ENCODE measurements at places on chromosomes 12 and 14.

GRCh38 chr14:101027291-101027690 lies 123.8 kb upstream of the RTL1 start:
- no peak for DNase-seq

GRCh38 chr12:34292736-34293625 lies 270.7 kb downstream of the ALG10 start:
- DNase-seq: no peak

DNA sequence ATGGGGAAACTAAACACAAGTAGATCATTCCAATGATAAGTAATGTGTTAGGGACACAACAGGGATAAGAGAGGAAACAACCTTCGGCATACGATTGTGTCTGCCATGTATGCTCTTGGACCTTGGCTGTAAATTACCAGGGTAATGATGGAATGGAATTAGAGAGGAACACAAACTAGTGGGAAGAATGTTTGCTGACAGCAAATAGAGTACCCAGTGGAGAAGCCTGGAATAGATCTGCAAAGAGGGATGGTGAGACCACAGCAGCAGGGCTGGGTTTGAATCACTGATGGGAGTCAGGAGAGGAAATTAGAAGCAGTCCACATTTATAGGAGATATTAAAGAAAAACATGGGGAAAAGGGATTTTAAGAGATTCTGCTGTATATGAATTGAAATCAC lies 172.8 kb downstream of the LRIG3 start:
- DNase-seq: no peak

DNA sequence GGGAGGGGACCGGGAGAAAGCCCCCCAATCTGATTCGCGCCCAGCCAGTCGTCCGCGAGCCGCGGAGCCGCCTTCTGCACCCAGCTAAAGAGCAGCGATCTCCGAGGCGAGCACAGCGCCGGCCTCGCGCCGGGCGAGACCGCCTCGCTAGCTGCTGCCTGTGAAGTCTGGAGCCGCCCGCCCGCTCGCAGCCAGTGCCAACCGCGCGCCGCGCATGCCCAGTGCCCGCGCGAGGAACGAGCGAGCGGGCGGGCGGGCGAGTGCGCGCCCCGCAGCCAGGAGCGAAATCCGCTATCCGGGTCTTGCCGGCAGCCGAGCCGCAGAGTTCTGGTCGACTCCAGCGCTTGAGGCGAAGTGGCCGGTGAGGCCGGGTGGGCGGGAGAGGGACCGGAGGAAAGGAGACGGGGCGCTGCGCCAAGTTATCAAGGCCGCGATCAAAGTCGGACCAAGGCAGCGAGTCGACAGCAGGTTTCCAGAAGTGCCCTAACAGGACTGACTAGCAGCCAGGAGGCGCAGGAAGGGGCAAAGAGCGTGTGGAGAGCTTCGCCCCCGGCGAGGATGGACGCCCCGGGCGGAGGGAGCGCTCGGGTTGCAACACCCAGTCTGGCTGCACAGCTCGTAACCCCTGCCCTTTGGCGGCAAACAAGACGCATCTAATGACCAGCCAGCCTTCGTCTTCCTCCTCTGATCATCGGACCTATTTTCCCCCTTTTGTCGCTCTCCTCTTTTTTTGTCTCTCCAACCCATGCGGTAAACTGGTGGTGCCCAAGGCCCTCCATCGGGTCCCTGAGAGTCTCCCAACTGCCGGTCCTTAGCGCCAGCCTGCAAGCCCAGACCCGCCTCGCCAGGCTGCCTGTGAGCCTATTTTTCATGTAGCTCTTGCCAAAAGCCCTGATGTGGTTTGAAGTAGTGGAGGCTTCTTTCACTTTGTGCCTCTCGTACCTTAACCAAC lies at the start of gene EPS8:
TSS of gene EPS8 (minus strand) at position 169 of the 952 bp plus-strand sequence. CDS start 106,437 bp downstream, outside the sequence.
- DNase-seq: peak; percentile 89

GRCh38 chr14:24067133-24068082 lies 4.0 kb upstream of the CPNE6 start:
- peak; percentile 53 for DNase-seq

- no peak for DNase-seq
These were observed 87.1 kb upstream of the ATF1 start for GRCh38 chr12:50676756-50677155.

GRCh38 chr14:61569812-61570548 lies 125.3 kb upstream of the HIF1A start:
- no peak for DNase-seq

- no peak for DNase-seq
These were observed 10.6 kb downstream of the PAPOLA start for GRCh38 chr14:96512602-96513397.

GRCh38 chr12:131941987-131942341 lies 7.8 kb upstream of the EP400 start:
- no peak for DNase-seq

DNA sequence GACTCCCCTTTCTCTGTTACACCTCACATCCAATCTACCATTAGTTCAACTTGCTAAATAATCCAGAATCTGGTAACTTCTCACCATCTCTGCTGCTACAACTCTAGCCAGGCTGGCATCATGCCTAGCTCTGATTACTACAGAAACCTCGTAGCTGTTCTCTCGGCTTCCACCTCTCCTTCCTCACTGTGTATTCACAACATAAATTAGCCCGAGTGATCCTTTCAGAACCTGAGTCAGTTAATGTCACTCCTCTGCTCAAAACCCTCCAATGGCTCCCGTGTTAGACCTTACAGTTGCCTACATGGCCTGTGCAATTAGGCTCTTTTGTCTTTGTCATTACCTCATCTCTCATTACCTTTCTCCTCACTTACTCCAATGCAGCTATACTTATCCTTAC lies 139.4 kb downstream of the PDE3A start:
- DNase-seq: no peak

GRCh38 chr12:46402941-46403718 lies 30.6 kb upstream of the SLC38A2 start:
- no peak for DNase-seq

DNA sequence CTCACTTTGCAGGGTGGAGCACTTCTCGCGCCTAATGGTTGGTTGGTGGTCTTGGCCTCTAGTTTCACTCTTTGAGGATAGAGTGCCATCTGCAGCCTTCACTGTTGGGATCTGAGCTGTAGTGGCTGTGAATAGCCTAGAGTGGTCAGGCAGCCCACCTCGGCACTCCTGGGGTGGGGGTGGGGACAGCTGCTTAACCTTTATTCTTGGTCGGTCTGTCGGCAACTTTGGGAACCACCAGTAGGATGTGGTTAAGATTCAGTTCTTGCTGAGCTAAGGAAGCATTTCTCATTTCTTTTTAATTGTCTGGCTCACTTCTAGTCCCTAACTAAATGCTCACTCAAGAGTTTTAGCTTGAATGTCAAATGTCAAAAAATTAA lies 21.1 kb downstream of the TMBIM6 start:
- no peak for DNase-seq

DNA sequence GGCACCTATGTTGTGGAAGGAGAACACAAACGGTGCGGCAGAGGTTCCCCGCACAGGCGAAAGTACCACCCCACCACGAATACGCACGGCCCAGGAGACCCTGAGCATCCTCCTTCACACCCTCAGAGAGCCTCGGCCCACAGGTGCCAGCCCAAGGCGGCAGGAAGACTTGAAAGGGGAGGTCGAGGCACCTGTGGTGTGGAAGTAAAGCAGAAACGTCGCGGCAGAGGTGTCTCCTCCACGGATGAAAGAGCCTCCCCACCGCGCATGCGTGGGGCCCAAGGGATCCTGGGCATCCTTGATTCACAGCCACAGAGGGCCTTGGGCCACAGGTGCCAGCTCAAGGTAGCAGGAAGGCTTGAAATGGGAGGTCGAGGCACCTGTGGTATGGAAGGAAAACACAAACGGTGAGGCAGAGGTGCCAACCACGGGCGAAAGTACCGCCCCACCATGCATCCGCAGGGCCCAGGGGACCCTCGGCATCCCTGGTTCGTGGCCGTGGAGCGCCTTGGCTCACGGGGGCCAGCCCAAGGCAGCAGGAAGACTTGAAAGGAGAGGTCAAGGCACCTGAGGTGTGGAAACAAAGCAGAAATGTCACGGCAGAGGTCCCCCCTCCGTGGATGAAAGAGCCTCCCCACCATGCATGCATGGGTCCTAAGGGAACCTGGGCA lies 380.1 kb downstream of the ALG10 start:
- no peak for DNase-seq

DNA sequence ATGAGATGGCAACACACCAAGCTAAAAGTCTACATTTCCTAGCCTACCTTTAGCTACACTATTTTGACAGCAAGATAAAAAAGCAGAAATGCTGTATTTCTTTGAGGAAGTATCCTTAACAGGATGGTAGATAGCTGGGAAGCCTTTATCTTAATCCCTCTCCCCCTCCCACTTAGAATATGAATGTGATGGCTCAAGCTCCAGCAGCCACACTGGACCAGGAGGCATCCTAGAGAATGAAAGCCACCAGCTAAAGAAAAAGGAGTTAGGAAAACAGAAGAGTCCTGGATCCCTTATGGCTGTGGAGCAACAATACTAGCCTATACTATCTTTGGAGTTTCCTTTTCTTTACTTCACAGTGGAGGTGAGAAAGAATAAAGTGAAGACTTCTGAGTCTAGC lies 15.1 kb downstream of the NAP1L1 start:
- DNase-seq: no peak

DNA sequence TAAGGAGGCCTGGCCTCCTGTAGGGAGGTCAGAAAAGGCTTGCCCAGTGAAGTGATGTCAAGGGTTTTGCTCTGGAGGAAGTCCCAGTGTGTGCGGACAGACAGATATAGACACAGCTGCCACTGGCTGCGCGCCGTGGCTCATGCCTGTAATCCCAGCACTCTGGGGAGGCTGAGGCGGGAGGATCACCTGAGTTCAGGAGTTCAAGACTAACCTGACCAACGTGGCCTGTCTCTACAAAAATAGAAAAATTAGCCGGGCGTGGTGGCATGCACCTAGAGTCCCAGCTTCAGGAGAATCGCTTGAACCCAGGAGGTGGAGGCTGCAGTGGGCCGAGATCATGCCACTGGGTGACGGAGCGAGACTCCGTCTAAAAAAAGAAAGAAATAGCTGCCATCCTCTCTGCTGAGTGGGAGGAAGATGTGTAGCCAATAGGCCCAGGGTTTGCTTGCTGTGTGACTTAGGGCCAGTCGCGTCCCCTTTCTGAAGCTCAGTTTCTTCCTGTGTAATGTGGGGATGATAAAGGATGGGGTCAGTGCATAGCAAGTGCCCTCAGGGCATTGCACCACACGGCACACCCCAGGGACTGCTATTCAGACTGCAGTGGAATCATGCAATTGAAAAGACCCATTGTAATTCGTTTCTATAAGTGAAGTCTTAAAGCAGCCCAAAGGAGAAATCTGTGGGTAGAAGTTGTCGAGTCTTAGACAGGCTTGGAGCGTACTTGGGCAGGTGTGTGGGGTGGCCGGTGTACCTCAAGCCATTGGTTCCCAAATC lies 18.7 kb upstream of the MLEC start:
- DNase-seq: no peak

DNA sequence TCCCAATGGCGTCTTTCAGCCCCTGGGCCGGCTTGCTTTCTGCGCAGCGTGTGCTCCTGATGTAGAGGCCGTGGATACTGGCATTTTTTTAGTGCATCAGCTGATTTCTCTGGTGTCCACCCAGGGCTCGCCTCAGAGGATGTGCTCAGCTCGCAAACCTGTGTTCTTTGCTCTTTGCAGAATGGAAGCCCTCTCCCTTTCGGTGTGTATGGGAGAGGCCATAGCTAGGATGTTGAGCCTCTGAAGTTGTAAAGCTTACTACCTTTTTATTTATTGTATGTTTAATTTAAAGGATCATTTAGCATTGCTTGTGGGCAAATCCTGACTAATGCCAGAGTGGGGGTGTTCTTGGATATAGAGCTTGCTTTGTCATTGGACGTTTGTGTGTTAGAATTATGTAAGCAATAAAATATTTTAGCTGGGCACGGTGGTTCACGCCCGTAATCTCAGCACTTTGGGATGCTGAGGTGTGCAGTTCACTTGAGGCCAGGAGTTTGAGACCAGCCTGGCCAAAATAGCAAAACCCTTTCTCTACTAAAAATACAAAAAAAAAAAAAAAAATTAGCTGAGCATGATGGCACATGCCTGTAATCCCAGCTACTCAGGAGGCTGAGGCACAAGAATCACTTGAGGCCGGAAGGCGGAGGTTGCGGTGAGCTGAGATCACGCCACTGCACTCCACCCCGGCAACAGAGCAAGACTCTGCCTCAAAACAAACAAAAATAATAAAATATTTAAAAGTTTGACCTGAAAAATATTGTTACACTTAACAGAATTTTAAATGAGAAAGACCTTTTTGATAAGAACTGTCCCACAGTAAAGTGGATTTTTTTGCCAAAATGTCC lies 52.6 kb upstream of the MMP17 start:
- no peak for DNase-seq

- no peak for DNase-seq
These were observed 217.7 kb upstream of the ATXN7L3B start for GRCh38 chr12:74319886-74320285.

- no peak for DNase-seq
These were observed 61.0 kb upstream of the FKBP4 start for GRCh38 chr12:2733493-2734355.

DNA sequence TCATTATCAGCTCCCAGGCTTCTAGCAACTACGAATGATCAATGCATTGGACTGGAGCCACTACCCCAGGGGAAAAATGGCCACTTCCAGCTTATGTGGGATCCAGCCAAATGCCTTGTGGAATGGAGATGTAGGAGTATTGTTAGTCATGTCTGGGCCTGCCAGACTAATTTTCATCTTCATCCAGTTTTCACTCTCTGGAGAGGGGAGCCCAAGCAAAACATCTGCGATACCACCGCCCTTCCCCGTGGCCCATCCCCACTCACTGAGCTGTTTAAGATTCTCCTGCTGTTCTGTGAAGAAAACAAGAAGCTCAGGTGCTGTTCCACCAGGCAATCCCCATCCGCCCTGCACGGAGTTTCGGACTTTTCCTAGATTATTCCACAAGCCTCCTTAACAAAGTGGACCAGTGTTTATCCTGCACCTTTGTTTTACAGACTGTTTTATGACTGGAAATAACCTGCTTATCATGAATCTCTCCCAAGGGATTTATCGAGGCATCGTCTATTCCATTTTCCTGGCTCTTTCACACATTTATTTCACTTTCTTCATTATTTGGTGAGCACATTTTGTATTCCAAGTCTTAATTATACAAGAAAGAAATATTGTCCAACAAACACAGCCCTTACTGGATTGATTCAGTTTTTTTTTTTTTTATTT lies 35.5 kb upstream of the MAX start:
- no peak for DNase-seq

- DNase-seq: no peak
These were observed 39.1 kb downstream of the DIO3 start for GRCh38 chr14:101600336-101600890.

- no peak for DNase-seq
These were observed 30.5 kb upstream of the C12orf71 start for GRCh38 chr12:27112871-27113270.

DNA sequence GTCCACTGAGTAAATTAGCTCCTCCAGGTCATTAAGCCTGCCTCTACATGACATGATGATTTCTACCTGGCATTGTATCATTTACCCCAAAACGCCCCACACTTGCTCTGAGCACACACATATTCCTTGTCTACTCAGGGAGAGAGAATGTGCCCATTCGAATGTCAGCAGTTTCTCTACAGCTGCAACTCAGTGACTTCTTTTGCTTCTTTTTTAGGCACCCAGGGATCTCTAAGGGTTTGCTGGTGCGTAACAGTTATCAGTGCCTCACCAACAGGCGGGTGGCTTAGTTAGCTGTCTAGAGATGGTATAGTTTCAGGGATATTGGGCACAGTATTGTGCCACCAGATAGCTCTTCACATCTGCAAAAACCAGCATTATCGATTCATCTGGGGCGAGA lies 316.9 kb downstream of the PDZRN4 start:
- no peak for DNase-seq

GRCh38 chr14:68594737-68595380 lies 198.0 kb downstream of the ZFP36L1 start:
- no peak for DNase-seq

- peak; percentile 20 for DNase-seq
These were observed 294.6 kb downstream of the NUAK1 start for GRCh38 chr12:105843986-105844760.
